ENCODE measurements at places on chromosomes 2 and 18.

- DNase-seq, result no peak
Observed at GRCh38 chr2:75518638-75519465, 41.9 kb downstream of the EVA1A start.

DNA sequence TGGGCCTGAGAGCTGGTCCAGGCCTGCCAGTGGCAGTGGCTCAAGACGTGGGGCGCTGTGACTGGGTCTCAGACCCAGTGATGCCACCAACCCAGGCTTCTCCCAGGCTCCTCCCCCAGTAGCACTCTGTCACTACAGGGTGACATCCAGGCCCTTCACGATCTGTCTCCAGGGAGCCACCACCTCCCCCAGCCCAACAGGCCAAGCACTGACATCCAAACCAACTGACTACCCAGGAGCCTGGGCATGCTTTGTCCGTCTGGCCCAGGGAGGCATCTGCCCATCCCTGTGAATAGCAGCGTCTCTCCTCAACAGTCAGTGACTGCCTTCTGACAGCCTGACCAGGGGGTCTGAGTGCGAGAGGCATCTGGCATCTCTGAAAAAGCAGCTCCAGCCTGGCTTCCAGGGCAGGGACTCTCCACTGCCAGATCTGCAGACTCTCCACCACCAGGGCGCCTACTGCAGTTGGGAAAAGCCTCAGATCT lies 13.0 kb downstream of the TEX44 start:
- no peak for DNase-seq

GRCh38 chr2:234288974-234289455 lies 207.9 kb downstream of the ARL4C start:
- peak; percentile 55 for DNase-seq

DNA sequence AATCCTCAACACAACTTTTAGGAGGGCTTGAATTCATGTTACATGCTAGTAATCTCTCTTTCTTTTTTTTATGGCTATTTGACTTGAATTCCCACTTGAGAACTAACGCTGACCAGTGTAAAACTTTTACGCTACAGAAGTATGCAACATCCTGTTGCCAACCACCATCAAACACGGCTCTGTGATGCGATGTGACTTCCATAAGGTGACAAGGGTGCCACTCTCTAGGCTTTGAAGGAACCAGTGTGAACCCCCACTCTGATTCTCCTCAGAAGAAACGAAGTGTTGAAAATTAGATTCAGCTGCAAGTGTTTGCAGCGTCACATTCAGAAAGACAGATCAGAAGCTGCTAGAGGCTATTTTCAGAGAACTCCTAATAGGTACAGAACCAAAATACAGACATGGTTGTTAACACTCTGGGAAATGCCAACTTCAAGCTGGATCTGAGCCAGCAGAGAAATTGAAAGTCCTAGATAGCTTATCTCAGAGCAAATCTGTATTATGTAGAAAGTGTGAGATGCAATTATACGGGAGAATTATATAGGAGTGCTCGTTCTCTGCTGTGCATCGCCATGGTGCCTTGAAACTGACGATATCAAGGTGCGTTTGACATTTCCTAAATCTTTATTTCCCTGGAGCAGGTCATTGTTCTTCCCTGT lies 271.2 kb downstream of the LPIN1 start:
- DNase-seq, result no peak

DNA sequence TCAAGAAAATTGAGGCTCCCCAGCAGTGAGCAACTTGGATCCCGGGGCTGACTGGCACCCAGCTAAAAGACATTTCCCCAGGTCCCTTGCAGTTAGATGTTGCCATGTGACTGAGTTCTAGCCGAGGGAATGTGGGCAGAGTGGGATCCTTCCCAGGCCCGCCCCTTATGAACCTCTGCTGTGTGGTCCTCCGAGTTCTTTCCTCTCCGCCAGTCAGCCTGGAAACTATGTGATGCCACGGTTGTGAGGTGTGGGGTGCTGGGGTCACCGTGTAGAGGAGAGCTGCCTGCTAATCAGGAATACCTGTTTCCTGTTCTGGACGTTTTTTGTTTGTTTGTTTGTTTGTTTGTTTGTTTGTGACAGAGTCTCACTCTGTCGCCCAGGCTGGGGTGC lies 45.5 kb downstream of the TMEM37 start:
- DNase-seq, result no peak

- no peak for DNase-seq
Observed at GRCh38 chr18:75679331-75679730, 251.8 kb upstream of the SMIM21 start.

DNA sequence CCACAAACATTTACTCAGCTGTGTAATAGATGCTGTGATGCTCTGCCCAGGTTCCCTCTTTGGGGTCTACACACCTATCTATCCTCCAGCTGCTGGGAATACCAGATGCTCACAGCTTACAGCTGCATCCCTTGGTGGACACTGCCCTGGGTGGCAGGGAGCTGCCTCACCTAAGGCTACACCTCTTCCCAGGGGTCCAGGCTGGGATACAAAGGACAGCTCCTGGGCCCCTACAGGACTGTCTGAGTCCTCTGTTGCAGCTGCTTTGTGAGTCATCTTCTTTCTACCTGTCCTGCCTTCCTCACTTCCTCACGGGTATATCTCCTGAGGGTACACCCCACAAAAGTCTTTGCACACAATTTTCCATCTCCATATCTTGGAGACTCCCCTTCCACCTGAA lies 27.6 kb downstream of the THNSL2 start:
- no peak for DNase-seq

DNA sequence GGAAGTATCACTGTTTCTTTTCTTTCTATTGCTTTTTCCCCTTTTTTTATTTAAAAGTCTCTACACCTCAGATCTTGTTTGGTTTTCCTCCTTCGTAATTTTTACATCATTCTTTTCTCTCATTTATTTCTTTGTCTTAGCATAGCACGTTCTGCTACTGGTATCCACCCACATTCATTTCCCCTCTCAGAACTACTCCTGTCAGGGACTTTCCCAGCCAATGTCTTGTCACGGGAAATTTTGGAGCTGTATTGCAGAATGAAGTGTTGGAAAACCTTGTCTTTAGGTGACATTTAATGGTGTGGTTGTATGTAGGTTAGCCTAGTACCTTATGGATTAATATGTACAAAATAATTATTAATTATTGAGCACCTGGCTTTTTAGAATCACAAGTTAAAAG lies 34.0 kb downstream of the TTLL4 start:
- DNase-seq, result no peak

- DNase-seq, result no peak
Observed at GRCh38 chr2:136828162-136828561, 62.8 kb downstream of the THSD7B start.

- DNase-seq, result no peak
Observed at GRCh38 chr18:77250501-77250925, 865 bp downstream of the GALR1 start.

GRCh38 chr2:85963068-85963467 lies 74.3 kb upstream of the ST3GAL5 start:
- no peak for DNase-seq

GRCh38 chr2:82656420-82656819 lies 1802.7 kb downstream of the SUCLG1 start:
- no peak for DNase-seq

GRCh38 chr2:102063487-102063911 lies 71.7 kb downstream of the IL1R2 start:
- DNase-seq, result no peak

DNA sequence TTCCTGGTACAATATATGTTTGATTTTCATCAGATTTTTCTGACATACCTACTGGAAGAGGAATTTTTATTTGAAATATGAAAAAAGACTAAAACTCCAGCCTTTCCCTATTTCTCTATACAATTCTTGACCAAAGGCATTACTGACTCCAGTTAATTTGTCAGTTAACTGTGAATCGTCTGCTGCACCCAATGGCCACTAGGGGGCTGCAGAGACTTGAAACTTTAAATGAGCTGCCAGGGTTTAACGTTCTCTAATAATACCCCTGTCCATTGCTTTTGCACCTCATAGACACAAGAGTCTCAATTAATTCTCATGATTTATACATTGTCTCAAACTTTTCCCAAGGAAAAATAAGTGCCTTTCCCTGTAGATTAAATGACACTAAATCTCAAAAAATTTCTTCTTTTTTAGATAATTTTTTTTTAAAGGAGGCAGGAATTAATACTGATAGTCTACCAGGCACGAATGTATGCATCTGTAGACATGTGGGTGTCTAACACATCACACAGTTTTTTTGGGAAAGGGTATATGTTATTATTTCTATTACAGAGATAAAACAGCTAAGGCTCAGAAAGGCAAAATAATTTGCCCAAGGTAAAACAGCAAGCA lies 1.8 kb upstream of the ALK start:
- peak; percentile 18 for DNase-seq

- no peak for DNase-seq
Observed at GRCh38 chr2:53787614-53788289, 908 bp downstream of the ERLEC1 start.

GRCh38 chr2:175111200-175111657 lies 56.8 kb downstream of the ATF2 start:
- DNase-seq, result no peak

Data from activated T-cell treated with anti-CD3 and anti-CD28 coated beads for 48 hours (primary cell).